ENCODE measurements at places on chromosomes 2 and 18.
A peak's percentile ranks its signal among the peaks of the same experiment; 100 is the strongest.

DNA sequence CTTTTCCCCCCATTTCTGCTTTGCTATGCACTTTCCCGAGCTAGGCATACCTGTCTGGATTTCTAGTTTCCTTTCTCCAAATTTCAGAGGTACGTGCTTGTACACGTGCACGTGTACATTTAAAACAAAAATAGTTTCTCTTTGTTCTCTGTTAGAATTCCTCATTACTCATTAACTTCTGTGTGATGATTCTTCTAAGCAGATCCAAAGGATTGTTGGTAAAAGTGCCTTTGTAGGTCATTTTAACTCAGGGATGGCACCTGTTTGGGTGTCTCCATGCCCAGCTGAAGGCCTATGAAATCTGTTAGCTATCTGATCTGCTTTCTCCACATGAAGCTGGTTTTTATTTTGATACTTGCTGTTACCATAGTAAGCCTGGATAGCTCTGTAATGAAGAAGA lies 264.3 kb downstream of the LPIN1 start:
- DNase-seq: no peak

GRCh38 chr2:138752197-138752956 lies 27.8 kb downstream of the NXPH2 start:
- DNase-seq: no peak

DNA sequence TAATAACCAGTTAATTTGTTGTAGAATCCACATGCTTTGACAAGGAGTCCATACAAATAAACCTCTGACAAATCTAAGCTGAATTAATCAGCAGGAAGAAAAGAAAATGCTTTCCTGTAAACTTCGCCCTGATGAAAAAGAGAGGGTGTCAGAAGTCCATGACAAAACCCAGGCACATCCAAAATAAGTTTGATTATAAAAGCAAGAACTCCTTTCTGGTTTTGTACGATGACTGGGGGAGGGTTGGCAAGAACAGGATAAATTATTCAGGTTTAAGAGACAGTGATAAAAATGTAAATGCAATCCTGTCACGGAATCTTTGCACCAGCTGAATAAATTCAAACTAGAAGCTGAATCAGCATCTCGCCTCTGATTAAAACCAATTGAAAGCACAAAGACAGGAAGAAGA lies 469.2 kb upstream of the TNP1 start:
- no peak for DNase-seq

GRCh38 chr18:76233876-76234675 lies 261.0 kb downstream of the ZNF516 start:
- no peak for DNase-seq

GRCh38 chr2:109020217-109020637 lies 31.2 kb upstream of the EDAR start:
- no peak for DNase-seq

DNA sequence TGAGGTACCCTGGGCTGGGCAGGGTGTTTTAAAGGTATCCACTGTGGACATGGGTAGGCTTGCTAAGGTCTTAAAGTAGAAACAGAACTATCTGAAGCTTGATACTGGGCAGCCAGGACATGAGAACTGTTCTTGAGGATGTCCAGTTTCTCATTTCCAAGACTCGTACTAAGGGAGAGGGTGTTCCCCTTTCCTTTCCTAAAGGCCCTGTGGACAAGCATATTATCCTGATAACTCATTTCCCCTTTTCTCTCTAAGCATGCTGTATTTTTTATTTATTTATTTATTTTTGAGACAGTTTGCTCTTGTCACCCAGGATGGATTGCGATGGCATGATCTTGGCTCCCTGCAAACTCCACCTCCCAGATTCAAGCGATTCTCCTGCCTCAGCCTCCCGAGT lies 273.6 kb downstream of the PRKCE start:
- no peak for DNase-seq

GRCh38 chr18:28128659-28128980 lies 48.3 kb downstream of the CDH2 start:
- DNase-seq: no peak

DNA sequence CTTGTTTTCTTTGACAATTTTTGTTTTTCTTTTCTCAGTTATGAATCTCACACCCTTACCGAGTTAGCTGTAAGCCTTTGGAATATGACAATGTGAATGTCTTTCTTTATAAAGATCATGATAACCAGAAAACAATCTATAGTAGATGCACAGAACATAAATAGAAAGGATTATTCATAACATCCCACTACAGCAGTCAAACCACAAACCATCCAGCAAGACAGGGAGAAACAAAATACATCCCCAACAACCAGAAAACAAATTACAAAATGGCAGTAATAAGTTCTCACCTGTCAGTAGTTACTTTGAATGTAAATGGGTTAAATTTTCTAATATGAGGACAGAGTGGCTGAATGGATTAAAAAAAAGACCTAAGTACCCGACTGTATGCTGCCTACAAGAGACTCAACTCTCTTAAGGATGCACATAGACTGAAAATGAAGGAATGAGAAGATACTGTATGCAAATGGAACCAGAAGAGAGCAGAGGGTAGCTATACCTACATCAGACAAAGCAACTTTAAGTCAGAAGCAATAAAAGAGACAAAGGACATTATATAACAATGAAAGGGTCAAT lies 124.6 kb downstream of the ZNF532 start:
- DNase-seq: no peak

- no peak for DNase-seq
These were observed 105.3 kb upstream of the UGP2 start for GRCh38 chr2:63736354-63736753.

DNA sequence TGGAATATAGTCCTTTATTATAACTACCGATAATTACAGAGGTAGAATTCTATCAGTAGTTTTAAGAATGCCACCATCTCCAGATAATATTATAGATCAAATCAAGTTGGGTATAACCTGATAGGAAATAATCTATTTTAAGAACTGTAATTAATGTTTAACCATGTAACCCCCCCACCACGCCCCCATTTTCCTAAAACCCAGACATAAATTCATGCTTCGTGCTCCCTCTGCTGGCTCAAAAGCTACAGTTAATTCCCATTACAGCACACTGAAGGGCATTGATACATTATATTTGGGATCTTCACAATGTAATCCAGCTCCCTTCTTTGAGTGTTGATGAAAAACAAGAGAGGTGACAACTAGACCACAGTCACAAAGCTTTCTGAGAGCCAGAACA lies 228.0 kb upstream of the SMAD7 start:
- DNase-seq: peak; percentile 12

- DNase-seq: peak; percentile 78
These were observed 41.2 kb upstream of the DAPL1 start for GRCh38 chr2:158753641-158754611.

DNA sequence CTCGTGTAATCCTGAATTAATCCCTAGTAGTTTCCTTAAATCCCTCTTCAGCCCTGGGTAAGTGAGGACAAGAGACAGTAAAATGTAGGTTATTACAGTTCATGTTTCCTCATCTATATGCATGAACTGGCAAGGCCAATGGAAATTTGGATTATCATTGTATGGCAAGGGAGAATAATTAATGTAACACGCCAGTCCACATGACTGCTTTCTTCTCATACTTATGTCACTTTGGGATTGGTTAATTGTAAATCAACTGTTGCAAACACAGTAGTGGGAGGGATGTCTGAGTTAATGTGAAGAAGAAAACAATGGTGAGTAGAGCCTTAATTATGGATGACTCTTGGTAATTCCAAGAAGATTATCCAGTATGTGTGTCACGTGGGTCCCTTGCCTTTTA lies 1.7 kb upstream of the SERPINB7 start:
- DNase-seq: no peak

- DNase-seq: no peak
These were observed 102.3 kb upstream of the SMAD7 start for GRCh38 chr18:49052891-49053644.

GRCh38 chr2:178187861-178188260 lies 6.5 kb upstream of the OSBPL6 start:
- DNase-seq: peak; percentile 61

DNA sequence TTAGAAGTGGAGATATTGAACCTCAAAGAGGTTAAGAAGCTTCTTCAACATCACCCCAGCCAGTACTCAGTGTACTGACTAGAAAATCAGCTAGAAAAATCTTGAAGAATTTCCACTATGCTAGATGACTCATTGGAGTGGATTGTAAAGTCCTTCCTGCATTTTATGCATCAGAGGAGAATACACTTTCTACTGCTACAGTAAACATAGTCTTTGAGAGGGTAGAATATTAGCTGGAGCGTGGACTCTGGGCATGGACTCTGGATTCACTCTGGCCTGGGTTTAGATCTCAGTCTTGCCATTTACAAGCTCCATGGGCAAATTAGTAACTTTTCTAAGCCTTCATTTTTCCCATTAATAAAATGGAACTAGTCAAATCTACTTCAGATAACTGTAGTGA lies 215.9 kb downstream of the IRS1 start:
- DNase-seq: peak; percentile 51

- DNase-seq: no peak
These were observed 30.9 kb downstream of the RNF144A start for GRCh38 chr2:6947929-6948676.

DNA sequence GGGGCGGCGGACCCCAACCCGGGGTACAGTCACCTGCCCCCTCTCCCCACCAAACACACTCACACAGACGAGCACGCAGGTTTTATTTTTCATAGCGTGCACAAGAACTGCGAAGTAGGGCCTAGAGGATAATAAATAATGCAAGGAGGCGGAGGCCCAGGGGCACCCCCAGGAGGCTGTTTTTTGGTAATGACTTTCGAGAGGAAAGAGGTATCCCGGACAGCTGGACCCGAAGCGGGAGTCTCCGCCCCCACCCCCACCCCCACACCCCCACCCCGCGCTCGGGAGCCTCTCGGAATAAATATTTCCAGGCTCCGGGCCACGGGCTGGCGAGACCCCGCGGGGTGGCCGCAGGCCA lies 3.4 kb downstream of the CYP26B1 start:
- DNase-seq: no peak

DNA sequence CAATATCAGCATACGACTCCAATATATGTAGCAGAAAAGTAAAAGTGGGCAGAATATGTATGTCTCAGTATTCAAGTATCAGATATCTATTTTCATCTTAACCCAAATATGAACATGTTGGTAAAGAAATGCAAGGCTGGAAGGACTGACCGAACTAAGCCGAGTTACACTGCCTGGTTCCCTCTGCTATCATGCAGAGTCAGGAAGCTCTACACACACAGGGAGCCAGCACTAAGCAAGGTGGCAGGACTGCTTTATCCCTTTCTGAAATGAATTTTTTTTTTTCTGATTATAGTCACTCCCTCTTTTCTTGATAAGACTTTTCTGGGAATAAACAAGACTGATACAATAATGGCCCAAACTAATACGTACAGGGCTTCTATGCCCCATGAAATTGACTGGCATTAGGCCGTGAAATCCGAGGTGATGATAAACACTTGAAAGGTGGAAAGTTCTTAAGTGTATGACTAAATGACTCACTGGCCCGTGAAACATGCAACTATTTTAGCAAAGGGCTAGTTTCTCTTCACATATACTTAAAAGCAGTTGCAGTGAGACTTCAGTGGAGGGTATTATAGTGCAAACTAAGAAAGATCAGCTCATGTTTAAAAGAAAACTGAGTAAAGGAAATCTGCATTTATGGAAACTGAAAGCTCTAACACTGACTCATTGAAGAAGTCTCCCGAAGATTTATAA lies 14.9 kb downstream of the DPP4 start:
- no peak for DNase-seq

DNA sequence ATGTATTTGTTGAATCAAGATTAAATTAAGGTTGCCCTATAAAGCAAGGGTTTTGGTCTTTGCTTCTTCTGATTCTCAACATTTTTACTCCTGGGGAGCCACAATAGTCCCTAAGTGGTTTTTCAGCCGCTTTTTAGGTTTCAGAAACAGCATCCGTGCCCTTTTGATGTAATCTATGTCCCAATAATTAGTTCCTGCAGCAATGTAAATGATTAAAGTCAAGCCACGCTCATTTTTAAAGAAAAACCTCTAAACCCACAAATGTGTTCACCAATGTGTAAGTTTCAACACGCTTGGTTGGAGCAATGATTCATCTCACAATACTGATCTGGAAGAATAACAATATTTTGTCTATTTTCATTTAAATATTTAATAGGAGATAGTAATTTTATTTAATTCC lies 5.6 kb downstream of the ARL4C start:
- DNase-seq: no peak

- no peak for DNase-seq
These were observed 139.7 kb downstream of the LRP2 start for GRCh38 chr2:169222665-169223064.

- DNase-seq: no peak
These were observed 42.4 kb downstream of the HPCAL1 start for GRCh38 chr2:10345126-10345525.

DNA sequence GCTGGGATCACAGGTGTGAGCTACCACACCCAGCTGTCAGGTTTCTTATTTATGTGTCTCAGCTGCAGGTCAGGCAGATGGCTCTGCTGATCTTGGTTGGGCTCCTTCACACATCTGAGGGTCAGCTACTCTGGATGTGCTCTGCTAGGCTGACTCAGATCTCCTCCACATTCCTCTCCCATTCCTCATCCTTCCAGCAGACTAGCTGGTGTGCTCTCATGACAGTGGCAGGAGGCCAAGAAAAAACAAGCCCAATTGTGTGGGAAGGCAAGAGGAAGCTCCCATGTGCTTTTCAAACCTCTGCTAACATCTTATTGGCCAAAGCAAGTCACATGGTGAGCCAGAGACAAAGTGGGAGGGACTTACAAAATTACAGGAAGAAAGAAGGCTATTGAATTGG lies 11.7 kb upstream of the MSH6 start:
- DNase-seq: peak; percentile 38

DNA sequence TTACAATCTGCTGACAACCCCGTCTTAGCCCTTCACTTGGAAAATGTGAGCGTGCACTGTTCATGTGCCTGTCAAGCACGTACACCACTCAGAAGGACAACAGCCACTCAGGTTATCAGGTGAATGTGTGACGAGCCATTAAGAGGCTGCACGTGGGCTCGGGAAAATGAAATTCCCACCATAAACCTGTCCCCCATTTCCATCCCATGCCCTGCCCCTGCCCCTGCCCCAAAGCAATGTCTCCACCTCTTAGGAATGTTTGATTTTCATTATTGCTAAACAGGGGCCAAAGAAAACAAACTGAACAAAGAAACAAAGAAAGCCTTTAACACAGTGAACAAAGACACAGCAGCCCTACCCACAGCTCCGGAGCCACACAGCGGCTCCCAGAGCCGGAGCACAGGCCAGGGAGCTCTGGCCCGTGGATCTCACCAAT lies 90.5 kb downstream of the TMEM18 start:
- DNase-seq: peak; percentile 57

DNA sequence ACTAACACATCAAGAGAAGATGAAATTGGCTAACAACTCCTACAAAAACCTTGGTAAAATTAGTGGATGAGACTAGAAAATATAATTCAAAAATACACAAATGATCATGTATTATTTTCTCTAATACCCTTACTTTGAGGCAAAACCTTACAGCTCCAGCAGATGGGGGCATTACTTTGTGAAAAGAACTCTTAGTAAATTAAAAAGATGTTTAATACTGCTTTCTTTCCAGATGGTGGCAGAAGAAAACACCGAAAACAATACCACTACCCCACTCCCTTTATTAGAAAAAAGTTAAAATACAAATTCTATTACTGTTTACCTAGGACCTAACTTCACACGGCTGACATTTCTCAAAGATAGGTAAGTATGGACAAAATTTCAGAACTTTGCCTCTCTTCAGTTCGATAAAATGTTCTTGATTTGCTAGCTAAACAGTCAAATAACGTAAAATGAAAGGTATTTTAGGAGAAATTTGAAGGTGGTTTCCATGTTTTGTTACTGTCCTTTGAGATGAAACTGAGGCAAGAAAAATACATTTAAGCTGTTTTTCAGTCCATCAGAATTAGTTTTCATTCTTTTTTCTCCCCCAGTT lies 30.6 kb downstream of the ORC4 start:
- peak; percentile 18 for DNase-seq

All from thyroid gland (tissue), 4 donors.